ENCODE measurements at places on chromosomes 4 and X.
A peak's percentile ranks its signal among the peaks of the same experiment; 100 is the strongest.

GRCh38 chr4:26141911-26142638, 178.7 kb upstream of the RBPJ start:
- no peak for DNase-seq

DNA sequence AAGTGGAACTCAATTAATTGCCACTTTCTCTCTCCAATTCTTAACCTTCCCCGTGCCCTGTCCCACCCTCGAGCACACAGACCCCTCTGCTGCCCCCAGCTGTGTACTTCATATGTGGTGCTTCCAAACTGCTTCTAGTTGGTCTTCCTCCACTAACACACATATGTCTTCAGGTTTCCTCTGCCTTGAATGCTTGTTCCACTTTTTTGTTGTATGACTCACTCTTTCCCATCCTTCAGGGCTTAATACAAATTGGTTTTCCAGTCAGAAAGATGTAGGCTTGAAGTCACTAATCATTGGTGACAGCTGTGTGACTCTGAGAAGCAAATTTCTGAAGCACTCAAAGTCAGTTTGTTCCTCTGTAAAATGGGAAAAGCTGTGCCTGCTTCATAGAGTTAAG, 30.6 kb downstream of the TRIM2 start:
- peak; percentile 38 for DNase-seq

DNA sequence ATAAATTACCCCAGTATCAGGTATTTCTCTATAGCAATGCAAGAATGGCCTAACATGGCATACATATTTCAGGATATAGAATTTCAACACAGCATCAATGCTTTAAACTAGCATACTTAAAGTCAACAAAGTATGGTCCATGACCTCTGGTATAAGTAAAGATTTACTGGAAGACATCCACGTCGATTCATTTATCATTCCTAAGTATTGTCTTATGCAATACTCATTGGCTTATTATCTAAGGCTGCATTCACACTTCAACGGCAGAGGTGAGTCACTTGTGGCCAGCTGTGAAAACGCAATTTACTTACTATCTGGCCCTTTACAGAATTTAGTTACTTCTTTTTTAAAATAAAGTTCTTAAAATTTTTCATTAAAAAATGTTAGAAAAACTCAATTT, 42.6 kb downstream of the ADGRA3 start:
- DNase-seq, result peak; percentile 93

GRCh38 chr4:108988464-108989195, 225.8 kb upstream of the ETNPPL start:
- no peak for DNase-seq

DNA sequence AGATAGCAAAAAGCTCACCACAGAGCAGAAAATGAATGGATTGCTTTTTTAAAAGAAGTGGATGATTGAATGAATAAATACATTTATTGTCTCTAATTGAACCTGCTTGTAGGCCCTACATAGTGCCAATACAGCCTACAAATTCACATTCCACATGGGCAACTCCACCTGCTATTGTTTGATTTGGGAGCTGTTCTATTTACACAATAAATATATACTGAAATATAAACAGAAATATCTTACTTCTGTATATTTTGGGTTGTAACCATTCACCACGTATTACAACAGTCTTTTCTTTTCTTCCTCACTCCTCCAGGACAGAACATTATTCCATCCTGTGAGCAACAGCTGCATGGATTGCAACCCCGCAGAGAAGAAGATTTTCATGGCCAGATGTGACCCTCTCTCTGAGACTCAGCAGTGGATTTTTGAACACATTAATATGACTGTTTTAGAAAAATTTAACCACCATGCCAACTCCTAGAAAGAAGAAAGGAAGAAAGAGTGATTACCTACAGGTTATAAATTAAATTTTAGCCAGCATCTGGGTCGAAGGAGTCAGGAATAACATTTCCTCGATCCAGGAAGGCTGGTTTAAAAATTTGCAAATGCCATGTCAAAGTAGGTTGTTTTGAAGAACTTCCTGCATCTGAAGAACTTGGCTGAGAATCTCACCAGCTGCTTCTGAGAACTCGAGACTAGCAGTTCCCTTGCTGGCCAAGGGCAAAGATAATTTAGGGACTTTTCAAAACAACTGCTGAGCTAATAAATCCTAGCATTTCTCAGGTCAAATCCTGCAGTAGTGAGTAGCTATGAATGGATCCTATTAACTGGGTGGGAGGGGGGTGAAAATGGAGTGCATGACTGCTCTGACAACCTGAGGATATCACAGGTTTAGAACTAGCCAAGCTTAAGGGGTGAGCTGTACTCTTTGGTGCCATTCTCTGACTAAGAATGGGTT, 128.7 kb upstream of the GALNT7 start:
- peak; percentile 10 for DNase-seq

- DNase-seq, result no peak
Observed at GRCh38 chr4:170336238-170336775, 246.6 kb upstream of the AADAT start.

DNA sequence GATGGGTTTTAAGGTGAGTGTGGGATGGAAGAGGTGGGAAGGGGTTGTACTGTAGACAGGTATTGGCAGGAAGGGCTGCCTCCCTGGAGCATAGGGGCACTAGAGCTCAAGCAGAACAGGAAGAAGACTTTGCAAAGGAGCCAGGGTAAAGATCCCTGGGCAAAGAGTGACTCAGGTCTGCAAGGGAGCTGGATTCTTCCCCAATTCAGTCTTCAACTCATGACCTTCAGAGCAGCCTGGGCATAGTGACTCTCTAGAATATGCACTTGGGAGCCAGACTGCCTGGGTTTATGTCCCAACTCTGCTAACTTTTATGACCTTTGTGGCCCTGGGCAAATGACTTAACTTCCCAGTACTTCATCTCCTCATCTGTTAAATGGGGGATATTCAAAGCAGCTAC, 4.0 kb downstream of the LONRF3 start:
- DNase-seq, result no peak

GRCh38 chr4:69822198-69822597, 37.7 kb downstream of the SULT1E1 start:
- DNase-seq, result no peak

DNA sequence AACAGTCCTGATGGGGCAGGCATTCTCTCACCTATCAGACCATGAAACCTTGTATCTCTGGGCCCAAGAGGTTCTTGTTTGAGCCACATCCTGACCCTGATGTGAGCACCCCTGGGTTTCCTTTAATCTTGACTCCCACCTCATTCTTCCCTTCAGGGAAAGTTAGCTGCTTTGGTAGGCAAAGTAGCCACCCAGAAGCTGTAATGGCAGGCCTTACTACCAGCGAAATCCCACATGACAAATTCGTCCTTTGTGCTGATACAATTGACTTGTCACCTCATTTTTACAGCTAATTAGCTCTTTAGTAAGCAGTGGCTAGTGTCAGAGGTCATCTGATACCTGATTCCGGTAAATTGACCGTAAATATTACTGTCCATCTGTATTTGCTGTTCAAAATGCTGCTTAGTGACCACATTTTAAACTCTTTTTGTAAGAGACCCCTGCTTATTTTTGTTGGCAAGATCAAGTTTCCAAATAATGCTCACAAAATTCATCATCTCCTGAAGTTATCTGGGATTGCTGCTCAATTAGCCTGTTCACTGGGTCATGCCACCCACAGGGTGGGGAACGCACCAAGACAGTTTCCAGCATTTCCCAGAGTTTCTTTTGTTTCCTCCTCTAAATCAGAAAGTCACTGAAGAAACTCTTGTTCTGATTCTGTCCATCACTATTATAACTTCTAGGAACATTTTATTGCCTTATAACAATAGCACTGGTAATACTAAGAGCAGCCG, 329.7 kb downstream of the GPAT3 start:
- DNase-seq, result no peak

- DNase-seq, result no peak
Observed at GRCh38 chrX:96833333-96833732, 50.4 kb upstream of the RPA4 start.

DNA sequence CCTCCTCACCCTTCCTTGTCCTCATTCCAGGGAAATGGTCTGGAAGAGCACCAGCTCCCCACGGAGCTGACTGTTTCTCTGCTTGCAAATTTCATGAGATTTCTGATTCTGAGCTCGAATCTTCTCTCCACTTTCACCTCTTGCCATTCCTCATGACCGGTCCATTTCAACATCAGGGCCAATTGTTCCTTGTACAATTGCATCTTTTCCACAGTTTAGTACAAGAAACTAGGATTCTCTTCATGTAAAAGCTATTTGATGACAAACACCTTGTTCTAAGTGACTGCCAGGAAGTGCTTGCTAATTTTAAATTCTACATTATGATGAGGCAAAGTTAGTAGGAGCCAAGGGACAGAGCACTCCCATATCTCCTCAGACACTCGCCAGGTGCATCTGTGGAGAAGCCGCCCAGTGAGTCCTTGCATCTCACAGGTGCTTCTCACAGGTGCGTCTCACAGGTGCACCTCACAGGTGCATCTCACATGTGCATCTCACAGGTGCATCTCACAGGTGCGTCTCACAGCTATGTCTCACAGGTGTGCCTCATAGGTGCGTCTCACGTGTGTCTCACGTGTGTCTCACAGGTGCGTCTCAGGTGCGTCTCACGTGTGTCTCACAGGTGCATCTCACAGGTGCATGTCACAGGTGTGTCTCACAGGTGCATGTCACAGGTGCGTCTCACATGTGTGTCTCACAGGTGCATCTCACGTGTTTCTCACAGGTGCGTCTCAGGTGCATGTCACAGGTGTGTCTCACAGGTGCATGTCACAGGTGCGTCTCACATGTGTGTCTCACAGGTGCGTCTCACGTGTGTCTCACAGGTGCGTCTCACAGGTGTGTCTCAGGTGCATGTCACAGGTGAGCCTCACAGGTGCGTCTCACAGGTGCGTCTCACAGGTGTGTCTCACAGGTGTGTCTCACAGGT, 3.0 kb upstream of the PDE6B start:
- DNase-seq, result no peak

GRCh38 chr4:87030755-87031441, 96.1 kb downstream of the AFF1 start:
- no peak for DNase-seq

DNA sequence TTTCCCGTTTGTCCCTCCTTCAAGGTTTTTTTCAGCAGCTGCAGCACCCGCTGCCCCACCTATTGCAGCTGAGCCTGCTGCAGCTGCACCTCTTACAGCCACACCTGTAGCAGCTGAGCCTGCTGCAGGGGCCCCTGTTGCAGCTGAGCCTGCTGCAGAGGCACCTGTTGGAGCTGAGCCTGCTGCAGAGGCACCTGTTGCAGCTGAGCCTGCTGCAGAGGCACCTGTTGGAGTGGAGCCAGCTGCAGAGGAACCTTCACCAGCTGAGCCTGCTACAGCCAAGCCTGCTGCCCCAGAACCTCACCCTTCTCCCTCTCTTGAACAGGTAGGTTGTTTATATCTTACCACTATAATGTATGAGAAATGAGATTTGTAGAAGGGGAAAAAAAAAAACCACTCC, 4.5 kb downstream of the PRR27 start:
- DNase-seq, result no peak

- DNase-seq, result peak; percentile 80
Observed at GRCh38 chr4:107248571-107248970, 212.5 kb upstream of the DKK2 start.

DNA sequence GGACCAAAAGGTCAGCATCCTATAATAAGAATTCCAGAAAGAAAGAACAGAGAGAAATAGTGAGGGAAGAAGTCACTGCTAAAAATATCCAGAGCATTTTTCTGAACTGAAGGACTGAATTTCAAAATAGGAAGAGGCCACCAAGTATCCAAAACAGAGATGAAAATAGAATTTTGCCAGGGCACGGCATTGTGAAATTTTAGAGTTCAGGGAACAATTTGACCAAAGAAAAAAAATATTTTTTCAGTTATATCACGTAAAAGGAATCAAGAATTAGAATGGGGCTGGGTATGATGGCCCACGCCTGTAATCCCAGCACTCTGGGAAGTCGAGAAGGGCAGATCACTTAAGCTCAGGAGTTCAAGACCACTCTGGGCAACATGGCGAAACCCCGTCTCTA, 65.4 kb downstream of the FGFBP1 start:
- DNase-seq, result no peak

DNA sequence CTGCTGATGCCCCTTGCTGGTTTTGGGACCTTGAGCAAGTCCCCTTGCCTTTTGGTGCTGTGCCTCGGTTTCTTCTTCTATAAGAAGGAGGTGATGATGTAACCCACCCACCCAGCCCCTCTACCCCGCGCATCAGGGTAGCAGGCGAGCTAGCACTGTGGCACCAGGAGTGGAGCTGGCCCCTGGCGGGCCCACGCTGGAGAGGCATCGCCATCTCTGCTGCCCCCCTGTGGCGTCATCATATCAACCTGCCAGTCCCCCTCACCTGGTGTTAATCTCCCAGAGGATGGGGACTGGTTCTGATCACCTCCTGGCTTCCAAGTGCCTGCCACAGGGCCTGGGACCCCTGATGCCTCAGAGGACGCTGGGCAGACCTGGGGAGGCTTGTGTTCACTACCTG, 6.3 kb upstream of the SORCS2 start:
- DNase-seq, result no peak

- no peak for DNase-seq
Observed at GRCh38 chrX:149370097-149370496, 135.0 kb downstream of the IDS start.

DNA sequence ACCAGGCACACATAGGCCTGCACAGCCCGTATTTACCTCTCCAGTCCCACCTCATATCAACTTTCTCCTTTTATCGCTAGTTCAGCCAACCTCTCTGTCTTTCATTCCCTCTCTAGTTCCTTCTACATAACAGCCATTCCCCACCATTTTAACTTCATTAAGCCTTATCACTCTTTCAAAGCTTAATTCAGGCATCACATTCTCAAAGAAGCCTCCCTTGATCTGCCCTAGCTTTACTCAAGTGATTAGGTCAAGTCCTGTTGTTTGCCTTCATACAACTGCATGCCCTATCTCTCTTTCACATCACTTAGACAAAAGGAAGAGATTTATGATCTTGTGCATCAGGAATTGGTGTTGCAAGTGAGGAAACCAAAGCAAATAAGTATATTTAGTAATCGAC, 74.2 kb downstream of the ALPK1 start:
- DNase-seq, result no peak

DNA sequence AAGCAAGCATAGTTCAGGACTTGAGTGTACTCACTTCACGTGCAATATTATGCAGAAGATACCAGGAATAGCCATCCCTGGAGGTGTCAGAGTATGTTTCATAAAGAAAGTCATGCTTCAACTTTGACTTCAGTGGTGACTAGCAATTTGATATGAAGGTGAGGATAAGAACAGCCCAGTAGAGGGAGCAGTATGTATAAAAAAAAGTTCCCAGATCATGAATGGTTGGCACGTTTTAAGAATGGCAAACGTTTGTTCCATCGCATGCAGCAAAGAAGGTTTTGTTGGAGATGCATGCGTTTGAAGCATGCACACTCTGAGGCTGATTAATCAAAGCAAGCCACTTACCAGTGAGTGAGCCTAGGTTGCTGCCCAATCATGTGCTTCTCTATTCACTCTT, 33.5 kb upstream of the SLITRK4 start:
- DNase-seq, result peak; percentile 12

DNA sequence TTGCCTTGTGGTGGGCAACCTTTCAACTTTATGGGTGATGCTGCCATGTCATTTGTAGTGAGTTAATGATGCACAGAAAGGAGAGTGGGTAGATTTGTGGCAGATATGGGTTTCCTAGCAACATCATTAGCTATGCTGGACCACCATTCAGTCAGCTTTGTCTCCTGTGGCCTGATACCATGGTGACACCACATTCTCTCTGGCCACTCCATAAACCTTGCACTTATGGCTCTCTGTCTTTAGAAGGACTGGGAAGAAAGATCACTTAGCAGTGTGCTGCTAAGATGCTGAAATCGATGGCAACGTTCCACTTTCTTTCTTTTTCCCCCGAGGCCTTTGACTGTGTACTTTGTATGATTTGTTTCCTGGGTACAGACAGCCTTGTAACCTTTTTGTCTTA, 95.0 kb upstream of the SOX3 start:
- no peak for DNase-seq
